ENCODE measurements at places on chromosomes 13 and 19.

DNA sequence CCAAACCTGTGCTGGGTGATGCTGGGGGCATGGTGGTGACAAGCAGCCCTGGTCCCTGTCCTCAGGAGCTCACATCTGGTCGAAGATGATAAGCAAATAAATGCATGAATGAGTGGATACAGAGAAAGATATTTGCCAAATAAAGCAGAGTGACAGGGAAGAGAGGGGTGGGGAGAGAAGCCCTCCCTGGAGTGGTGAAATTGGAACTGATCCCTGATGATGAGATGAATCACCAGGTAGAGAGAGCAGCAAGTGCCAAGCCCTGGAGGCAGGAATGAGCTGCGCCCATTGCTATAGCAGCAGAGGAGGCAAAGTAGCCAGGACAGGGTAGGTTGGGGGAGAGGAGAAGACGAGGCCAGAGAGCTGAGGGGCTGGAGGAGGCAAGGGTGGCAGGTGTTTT is 13.7 kb downstream of the FXYD5 start:
- no peak for DNase-seq

DNA sequence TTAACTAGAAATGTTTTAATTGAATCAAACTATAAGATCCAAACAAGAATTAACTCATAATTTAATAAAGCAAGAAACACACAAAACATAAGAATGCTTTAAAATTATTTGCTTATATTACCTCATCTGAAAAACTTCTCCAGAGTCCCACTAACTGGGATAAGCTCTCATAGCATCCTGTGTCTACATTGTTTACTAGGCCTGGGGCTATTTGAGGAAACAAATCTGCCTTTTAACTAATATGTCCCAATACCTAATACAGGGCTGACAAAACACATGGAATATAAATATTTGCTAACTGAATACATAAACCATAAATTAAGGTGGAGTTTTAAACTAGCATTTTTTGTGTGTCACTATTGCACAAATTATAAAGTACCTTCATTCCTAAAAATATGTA is 1399.8 kb upstream of the SLC10A2 start:
- no peak for DNase-seq

GRCh38 chr19:43625918-43626579 is 6.6 kb upstream of the ZNF428 start:
- DNase-seq = no peak

GRCh38 chr19:1259206-1259875 is 9.8 kb upstream of the CIRBP start:
- no peak for DNase-seq

GRCh38 chr13:74891610-74892009 is 590.4 kb downstream of the TBC1D4 start:
- no peak for DNase-seq

- no peak for DNase-seq
Measured at GRCh38 chr13:46992383-46992952, 95.6 kb upstream of the HTR2A start.

DNA sequence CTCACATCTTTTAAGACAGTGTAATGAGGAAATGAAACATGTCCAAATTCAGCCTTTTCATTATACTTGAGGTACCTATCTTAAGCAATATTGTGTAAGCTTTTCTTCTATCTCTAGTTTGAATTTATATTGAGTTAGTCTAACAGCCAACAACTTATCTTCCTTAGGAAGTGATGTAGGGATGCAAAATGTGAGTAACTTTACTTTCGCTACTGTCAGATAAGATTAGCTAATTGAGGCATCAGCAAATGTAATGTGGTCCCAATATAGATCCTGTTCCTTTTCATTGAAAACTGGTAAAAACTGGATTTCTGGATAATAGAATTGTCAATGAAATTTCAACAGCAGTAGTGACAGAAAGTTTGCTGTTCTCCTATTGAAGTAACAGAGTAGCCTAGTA is 902.2 kb downstream of the GPC5 start:
- DNase-seq = no peak

- DNase-seq = no peak
Measured at GRCh38 chr19:5321851-5322681, 18.5 kb downstream of the PTPRS start.

DNA sequence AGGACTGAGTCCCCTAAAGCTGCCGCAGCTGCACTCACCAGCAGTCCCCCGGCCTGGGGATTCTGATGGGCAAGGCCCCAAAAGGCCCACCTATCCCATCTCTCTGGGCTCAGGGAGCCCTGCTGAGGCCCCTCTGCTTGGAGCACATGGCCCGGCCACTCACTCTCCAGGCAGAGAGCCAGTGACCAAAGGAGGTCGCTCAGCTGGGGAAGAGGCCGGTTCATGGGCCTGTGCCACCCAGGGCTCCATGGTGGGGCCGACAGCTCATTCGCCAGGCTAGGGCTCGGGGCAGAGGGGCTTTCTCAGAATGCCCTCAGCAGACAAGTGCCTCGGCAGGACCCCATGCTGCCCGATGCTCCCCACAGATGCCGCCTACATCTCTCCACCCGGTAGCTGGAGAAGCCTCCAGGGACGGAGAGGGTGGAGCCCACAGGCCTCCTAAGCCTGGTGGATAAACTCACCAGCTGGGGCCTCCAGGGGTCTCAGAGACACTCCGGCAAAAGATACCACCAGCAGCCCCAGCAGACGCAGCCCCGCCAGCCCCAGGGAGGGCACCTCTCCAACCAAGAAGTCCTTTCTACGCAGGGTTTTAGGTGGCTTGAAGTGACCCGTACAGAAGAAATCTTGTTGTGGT is 54.4 kb downstream of the MLLT1 start:
- no peak for DNase-seq

All from esophagus squamous epithelium (tissue), 5 donors.